ENCODE measurements at places on chromosomes 3 and 15. TPM values are rescaled to one million over a fixed set of nuclear protein-coding genes. Genes with fewer than 3 reads are reported as not detected.

Gene GABRR3
- total RNA-seq, result not detected

Gene ZWILCH
- 15.2 TPM for total RNA-seq

Gene OSTN
- 0.12 TPM for total RNA-seq

Gene EFHB
- 0.11 TPM for total RNA-seq

Gene CCR9
- total RNA-seq, result not detected

Gene TRPM1
- not detected for total RNA-seq

Gene COPB2
- 322 TPM for total RNA-seq

Gene SLC35G2
- 14.2 TPM for total RNA-seq

Gene FBXO40
- total RNA-seq, result under 0.01 TPM

Gene SLC6A20
- not detected for total RNA-seq

Gene PAQR9
- not detected for total RNA-seq

Gene SNRPA1
- 36.4 TPM for total RNA-seq

Gene CGNL1
- 1.5 TPM for total RNA-seq

Gene LMAN1L
- not detected for total RNA-seq

Gene ARL14
- total RNA-seq, result not detected

Gene PLOD2
- 317 TPM for total RNA-seq

Gene EPB42
- not detected for total RNA-seq

Gene FBXL2
- total RNA-seq, result 29.0 TPM

Gene DAPK2
- 5.8 TPM for total RNA-seq

Gene ABHD17C
- total RNA-seq, result 3.0 TPM

Gene MYZAP
- 1.6 TPM for total RNA-seq

Gene DUOXA1
- not detected for total RNA-seq

Gene LSAMP
- 1.00 TPM for total RNA-seq

Gene RBP2
- not detected for total RNA-seq

Gene CPNE9
- total RNA-seq, result not detected

Gene RARRES1
- 26.2 TPM for total RNA-seq

Gene CHRNB4
- total RNA-seq, result not detected

Gene CFAP100
- total RNA-seq, result not detected

Gene GNAT1
- not detected for total RNA-seq

Gene GAP43
- 0.50 TPM for total RNA-seq

Gene MITF
- 23.7 TPM for total RNA-seq

Gene FOXB1
- total RNA-seq, result not detected

Gene FETUB
- total RNA-seq, result not detected

Gene FEZF2
- not detected for total RNA-seq

Gene CCDC9B
- 46.2 TPM for total RNA-seq

Gene LINGO1
- not detected for total RNA-seq

Gene CRTAP
- 245 TPM for total RNA-seq

Gene ZNF662
- 1.9 TPM for total RNA-seq

Gene FAH
- total RNA-seq, result 52.9 TPM

Gene ALPK3
- 0.11 TPM for total RNA-seq

Gene ATP8B4
- total RNA-seq, result 2.1 TPM

Gene PARP15
- under 0.01 TPM for total RNA-seq

Gene FGD5
- 0.37 TPM for total RNA-seq

Gene PYGO1
- total RNA-seq, result 10.6 TPM

Gene BTLA
- not detected for total RNA-seq

Gene RNU6-1
- total RNA-seq, result not detected

Gene FAIM
- total RNA-seq, result 10.6 TPM

Gene ACP3
- total RNA-seq, result 27.1 TPM

Gene IL12A
- 4.1 TPM for total RNA-seq

Gene ILDR1
- not detected for total RNA-seq

Gene INSYN1
- total RNA-seq, result 0.50 TPM

Gene LMOD3
- total RNA-seq, result not detected

Gene TTLL13
- total RNA-seq, result not detected

Gene GP5
- total RNA-seq, result under 0.01 TPM

Gene EXD1
- 0.11 TPM for total RNA-seq

Gene XRN1
- 44.4 TPM for total RNA-seq

Gene BSN
- total RNA-seq, result under 0.01 TPM

Gene DYNLT2B
- total RNA-seq, result 7.9 TPM

Measured in uterine smooth muscle cell (primary cell).